ENCODE measurements at places on chromosomes 12 and 14. TPM values are rescaled to one million over a fixed set of nuclear protein-coding genes. Genes with fewer than 3 reads are reported as not detected.
A peak's percentile ranks its signal among the peaks of the same experiment; 100 is the strongest.

CISTR gene
- total RNA-seq, result not detected

DNA sequence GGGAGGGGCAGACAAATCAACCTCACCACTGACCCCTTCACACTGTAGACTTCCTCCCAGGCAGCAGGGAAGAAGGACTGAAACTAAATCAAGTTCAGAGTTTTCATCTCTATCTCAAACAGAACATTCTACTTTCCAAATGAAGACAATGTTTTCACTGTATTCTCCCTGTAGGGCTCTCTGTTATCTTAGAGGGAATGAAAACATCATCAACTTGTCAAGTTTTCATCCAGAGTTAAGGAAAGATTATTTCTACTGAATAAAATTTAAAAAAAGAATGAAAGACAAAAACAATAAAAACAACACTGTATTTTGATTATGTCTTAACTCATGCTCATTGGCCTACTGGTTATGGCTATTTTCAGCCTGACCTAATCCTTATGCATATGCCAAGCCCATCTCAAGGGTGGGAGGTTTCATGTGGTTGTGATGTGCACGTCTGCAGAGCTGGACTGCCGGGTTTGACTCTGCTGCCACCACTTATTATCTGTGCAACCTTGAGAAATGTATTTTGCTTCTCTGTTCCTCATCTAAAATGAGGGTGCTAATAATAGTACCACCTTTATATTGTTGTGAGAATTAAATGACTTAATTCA is 152.0 kb upstream of the AVPR1A start:
- no peak for DNase-seq

DNA sequence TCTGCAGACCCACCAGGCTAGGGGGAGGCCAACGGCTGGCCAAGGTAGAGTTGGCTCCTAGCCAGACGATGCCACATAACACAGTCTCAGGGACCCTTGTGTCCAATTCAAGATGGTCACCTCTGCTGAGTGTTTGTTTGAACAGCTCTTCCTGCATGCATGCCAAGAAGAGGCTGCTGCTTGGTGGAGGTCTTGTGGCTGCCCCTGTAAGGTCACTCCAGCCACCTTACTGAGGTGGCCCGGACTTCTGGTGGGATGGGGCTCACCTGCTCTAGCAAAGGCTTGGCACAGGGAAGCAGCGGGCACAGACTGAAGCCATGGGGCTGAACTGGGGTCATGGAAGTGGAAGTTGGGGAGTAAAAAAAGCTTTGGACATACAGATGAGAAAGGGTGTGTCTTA is 210.3 kb downstream of the GLT1D1 start:
- DNase-seq, result no peak

DNA sequence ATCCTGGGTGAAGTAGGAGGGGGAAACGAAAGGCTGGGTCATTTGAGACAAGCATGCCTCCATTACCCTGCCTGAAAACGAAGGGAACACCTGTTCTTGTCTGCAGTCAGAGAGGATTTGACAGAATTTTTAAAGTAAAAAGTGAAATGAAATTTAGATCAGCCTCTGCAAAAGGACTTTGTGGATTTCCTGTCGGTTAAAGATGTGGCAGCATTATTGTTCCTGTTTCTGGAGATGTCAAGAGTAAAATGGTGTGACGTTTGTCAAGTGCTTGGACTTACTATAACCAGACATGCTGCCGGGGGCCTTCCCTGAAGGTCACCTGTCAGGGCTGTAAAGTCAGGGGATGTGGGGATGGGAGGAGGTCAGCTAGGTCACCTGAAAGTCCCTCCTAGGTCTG is 32.0 kb downstream of the NRXN3 start:
- DNase-seq, result no peak

SLC17A8 gene
- total RNA-seq, result not detected

GRCh38 chr12:108357834-108358579 is 18.9 kb upstream of the CMKLR1 start:
- DNase-seq, result no peak

- no peak for DNase-seq
Observed at GRCh38 chr12:11638315-11638916, 11.1 kb upstream of the ETV6 start.

GRCh38 chr14:69766984-69767368 is at the start of gene SRSF5:
Gene SRSF5 (plus strand): TSS chr14:69767142. CDS start chr14:69768157, 1,015 bp downstream.
- DNase-seq, result peak; percentile 97

FAM90A1 gene
- not detected for total RNA-seq

SIX1 gene
- 0.89 TPM for total RNA-seq

GRCh38 chr14:66530526-66530925 is 22.6 kb downstream of the GPHN start:
- DNase-seq, result no peak

DNA sequence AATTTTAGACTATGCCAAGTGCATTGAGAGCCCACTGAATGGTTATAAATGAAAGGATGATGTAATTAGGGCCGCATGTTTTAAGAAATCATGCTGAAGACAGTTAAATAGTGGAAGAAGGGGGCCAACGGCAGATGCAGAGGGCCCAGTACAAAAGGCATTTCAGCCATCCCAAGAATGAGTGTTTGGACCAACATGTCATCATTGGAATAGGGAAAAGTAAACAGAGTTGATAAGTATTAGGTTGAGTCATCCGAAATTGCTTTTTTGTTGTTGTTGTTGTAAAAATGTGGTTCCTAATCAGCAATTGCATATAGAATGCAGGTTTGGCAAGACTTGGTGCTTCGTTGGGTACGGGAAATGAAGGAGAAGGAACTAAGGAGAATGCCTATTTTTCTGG is 29.5 kb downstream of the BMP4 start:
- DNase-seq, result no peak

DNA sequence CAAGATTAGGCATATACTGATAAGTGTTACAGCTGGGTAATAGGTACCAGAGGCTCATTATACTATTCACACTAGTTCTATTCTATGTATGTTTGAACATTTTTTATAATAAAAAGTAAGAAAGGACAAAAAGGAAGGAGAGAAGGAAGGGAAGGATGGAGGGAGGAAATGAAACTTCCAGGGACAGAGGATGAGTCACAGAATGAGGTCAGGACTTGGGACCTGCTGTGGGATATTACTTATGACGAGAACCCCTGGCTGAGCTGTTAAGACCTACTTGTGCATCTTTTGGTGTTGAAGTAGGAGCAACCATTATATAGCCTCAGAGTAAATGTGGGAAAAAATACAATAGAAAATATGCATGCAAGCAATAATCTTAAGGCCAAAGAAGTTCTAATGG is 16.7 kb upstream of the TMEM260 start:
- no peak for DNase-seq

DNA sequence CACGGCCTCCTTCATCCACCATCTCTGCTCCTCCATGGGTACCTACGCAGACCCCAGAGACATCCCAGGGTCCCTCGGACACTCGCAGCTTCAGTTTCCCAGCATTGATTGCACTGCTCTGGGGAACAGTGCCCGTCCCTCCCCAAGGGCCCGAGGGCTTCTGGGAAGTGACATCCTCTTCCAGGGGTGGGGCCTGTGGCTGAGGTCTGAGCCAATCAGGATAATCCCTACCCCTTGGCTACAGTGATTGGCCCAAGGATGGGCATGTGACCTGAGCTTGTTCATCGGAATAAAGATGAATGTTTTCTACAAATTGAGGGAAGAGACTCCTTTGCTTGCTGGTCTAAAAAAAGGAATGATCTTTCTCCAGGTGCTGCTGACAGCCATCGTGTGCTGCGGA is 37.3 kb upstream of the MYL2 start:
- no peak for DNase-seq

DNA sequence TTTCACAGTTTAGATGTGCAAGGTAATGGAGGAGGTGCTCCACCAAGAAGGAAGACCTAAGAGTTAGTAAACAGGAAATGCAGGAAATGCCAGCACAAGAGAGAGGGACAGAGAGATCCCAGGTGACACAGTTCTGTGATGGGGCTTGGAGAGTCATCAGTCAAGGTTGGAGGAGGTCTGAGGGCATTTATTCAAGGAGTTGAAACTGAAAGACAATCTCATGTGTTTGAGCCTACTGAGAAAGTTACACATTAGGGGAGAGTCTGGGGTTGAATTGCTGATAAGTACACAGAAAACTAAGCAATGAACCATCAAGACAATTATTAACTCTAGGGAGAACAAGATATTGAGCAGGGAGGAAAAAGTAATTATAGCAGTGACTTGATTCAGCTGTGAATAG is 138.5 kb downstream of the ANO6 start:
- no peak for DNase-seq

GRCh38 chr12:9587987-9588600 is 19.6 kb downstream of the KLRB1 start:
- no peak for DNase-seq

GALNT9 gene
- total RNA-seq, result not detected

DNA sequence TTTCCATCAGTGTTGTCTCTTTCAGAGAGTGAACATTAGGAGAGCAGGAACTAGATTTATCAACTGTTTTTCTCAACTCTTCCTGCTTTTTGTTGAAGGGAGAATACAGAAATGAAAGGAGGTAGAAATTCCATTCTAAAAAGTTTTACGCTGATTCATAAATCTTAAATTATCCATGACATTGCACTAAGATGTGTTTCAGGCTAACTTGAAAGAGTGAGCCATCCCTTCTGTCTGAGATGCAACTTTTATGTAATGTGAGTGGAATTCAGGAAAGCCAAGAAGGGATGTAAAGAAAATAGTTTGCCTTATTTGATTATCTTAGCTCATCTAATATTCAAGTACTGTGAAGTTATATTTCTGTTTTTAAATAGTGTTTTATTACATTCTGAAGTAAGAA is 349.5 kb upstream of the RGS6 start:
- no peak for DNase-seq

GRCh38 chr14:39322807-39323206 is 89.1 kb downstream of the MIA2 start:
- DNase-seq, result no peak

DNA sequence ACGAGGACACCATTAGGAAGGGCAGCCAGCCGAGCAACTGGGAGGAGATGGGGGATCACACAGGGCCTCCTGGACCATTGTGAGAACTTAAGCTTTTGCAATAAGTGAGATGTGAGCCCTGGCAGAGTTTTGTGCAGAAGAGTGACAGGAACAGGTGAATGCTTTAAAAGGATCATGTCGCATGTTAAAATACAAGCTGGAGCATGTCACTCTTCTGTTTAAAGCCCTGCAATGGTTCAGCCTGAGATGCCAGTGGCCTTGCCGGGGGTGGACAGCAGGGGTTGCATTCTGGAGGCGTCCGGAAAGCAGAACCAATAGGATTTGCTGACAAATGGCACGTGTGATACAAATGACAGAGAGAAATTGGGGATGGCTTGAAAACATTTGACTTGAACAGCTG is 137.5 kb upstream of the RFLNA start:
- no peak for DNase-seq

DNA sequence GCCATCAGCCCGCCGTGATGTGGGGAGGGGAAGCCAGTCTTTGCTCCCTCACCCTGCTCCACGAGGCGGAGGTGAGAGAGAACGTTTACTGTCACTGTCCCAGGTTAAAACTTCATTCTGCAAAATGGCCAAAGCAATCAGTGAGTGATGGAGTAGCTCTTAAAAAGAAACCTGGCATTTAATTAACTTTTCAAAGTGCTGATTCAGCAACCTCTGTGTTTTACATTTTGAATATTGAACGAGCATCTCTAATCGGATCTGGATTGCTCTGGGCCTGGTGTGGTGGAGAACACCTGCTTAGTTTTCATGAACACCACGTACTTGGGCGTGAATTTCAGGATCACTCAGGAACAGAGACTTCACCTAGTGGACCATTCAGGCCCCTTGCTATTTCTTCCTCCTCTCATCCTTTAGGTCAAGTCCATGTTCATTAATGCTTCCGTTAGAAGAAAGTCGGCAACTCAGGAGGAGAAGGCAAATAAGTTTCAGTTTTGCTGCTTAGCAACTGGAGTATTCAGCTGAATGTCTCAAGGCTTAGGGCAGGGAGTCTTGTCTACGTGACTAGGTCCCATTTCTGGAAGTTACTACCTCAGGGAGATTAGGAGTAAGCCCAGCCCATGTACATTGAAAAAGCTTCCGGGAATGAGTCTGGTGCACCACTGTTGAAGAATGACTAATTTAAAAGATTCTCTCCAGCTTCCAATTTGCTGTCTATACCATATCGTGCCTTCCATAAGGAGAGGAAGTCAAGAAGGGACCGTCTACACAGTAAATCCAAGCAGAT is 68.2 kb downstream of the IFT43 start:
- DNase-seq, result no peak

DNA sequence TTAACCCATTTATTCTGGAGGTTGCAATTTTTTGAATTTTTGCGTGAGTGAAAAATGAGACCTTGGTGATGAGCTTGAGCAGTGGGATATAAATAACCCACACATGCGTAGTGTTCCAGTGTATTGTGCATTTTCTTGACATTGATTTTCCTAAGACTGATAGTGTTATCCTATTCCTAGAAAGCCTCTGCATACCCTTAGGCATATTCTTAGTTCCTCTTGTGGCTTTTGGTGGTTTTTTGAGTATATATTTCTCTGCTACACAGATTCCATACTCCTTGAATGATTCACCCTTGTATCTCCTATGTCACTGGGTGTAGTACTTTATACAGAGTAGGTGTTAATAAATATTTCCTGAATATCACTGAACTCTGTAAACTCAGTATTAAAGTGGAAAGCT is 363.4 kb upstream of the PDE3A start:
- DNase-seq, result no peak

DNA sequence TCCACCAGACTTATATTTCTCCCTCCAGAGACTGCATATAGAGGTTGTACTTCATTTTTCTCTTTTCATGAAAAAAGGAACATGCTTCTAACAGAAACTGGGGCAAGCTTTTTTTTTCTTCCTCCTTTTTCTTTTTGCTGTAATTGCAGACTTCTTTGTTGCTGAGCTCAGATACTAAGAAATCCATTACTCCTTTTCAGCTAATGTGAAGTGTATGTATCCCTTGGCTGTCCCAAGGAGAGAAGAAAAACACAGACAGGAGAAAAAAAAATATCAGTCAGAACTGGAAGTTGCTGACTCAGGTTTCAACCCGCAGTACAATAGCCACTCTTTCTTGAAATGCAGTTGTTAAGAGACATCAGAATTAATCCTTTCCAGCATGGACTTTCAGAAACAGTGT is 1248.4 kb downstream of the LRFN5 start:
- DNase-seq, result no peak

SYNDIG1L gene
- total RNA-seq, result not detected

DDX51 gene
- total RNA-seq, result 30.5 TPM

DNA sequence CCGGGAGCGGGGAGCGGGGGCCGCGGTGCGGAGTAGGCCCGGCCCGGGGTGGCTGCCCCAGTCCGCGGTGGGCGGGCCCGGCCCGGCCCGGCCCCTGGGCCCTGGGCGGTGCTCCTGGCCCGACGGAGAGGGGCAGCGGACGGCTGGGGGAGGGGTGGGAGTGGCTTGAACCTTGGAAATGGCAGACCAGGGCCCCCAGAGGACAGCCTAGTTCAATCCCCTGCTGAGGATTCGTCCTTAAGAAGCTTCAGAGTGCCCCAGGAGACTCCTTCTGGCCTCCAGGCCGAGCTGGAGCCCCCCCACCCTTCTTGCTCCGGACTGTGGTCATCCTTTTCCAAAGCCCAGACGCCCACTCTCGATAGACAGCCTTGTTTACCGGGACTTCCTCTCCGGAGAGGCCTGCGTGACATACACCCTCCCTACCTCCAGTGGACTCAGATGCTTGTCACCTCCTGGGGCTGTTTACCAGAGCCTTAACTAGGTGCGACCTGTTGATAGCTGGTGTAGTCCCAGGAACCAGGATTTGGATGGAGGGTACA is 458 bp downstream of the KHNYN start:
- DNase-seq, result peak; percentile 74
